BJ (cell line): ENCODE measurements at places on chromosomes 12 and 14. TPM values are rescaled to one million over a fixed set of nuclear protein-coding genes. Genes with fewer than 3 reads are reported as not detected.

- no peak for DNase-seq
Measured at GRCh38 chr12:32027684-32028365, 68.6 kb downstream of the RESF1 start.

GRCh38 chr14:50452979-50453705 lies 56.5 kb upstream of the CDKL1 start:
- peak; percentile 16 for DNase-seq

GRCh38 chr12:46549527-46550265 lies 177.1 kb upstream of the SLC38A2 start:
- DNase-seq, result no peak

- DNase-seq, result no peak
Measured at GRCh38 chr12:64894827-64895475, 70.5 kb downstream of the TBC1D30 start.

DNA sequence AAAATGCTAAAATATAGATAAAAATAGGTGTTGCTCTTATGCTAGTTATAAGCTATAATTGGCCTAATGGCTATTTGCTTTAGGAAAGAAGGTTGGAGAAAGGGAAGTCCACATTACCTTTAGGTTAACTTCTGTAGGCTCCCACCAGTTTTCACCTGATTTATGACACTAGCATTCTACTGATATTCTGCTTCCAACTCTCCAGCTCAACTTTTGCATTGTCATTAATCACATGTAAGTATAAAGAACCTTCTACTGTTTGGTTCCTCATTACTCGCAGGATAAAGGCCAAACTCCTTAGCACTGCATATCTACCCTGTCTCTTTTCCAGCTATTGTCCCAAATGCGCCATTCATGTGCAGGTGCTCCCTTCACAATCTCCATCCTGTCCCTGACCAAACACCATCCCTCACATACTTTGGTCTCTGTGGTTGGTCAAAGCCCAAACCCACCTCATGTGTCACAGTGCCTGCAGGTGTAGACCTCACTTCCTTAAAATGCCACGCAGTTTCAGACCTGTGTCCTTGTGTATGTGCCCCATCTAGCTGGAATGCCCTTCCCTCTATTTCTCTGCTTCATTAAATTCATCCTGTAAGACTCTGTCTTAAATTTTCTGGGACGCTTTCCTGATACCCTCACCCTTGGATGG lies 3.3 kb downstream of the DDHD1 start:
- DNase-seq, result no peak

DNA sequence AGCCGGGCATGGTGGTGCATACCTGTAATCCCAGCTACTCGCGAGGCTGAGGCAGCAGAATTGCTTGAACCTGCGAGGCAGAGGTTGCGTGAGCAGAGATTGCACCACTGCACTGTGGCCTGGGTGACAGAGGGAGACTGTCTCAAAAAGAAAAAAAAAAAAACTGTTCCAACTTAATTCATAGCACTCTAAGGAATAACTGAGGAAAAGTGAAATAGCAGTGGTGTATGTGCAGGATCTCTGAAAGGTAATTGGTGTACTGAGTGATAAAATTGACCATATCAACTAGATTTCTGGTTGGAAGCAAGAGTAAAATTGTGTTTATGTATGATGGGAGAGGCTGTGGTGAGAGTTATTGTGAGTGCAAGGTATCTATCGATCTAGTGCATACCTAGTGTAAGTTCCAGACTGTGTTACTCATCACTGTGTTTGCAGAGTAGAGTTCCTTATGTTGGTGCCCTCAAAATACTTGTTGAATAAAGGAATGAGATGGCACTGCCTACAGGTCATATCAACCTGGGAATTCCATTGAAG lies 6.3 kb downstream of the CAND1 start:
- no peak for DNase-seq

DNA sequence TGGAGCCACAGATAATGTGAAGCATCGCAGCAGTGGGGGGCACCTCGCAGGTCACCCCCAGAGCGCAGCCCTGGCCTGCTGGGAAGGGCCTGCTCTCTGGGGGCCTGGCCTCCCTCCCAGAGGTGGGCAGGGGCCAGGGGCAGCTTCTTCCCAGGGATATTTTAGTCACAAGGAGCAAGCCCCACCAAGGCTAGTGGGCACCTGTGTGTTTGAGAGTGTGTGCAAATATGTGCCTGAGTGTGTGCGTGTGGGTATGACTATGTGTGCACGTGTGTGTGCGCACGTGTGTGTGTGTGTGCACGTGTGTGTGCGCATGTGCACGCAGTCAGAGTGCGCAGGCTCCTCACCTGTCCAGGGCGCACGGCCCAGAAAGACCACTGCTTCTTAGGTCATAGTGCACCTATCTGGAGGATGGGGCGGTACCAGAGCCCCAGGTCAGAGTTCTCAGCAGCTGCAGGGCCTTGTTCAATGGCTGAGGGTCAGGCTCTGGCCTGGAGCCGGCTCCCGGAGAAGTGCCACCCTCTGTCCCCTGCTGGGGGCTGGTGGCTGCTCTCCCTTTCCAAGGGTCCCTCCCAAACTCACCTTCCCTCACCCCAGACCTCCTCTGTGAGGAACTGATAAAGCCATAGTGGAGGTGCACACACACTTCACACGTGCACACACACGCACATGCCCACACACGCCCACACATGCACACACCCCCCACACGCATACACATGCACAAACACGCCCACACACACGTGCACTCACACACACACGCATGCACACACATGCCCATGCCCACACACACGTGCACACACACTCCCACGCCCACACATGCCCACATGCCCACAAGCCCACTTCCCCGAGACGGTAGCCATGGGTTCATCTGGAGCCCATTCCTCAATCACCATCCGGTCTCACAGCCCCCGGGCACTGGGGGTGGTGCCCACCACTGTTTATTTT lies 128.5 kb downstream of the KIF26A start:
- no peak for DNase-seq

DNA sequence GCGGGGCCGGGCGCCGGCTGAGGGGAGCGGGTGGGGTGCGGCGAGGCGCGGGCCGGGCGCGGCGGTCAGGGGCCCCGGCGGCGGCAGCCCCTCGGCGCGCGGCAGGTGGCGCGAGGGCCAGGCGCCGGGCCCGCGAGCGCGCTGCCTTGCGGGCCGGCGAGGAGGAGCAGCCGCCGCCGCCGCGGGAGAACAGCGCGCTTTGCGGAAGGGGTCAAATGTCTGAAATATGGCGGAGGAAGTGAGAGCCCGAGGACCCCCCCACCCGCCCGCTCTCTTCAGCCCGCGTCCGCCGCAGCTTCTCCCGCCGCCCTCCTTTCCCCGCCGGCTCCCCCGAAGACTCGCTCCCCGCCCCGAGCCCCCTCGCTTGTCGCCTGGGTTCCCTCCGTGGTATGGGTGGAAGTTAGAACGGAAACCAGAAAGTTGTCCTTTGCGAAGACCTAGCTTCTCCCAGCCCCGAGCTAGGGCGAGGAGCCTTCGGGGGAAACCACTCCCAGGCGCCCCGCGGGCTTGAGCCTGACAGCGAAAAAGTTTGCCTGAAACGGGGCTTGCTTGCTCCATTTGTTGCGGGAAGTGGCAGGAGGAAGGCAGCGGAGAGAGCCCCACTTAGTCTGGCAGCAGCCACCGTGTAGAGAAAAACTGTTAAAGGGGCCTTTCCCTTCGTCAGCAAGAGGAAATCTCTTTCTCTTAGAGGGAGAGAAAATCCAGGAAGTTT lies 551 bp downstream of the RAP1B start:
- no peak for DNase-seq

- peak; percentile 73 for DNase-seq
Measured at GRCh38 chr12:57280211-57281062, 29.4 kb upstream of the STAC3 start.

- DNase-seq, result no peak
Measured at GRCh38 chr12:109618082-109618481, 44.5 kb downstream of the MVK start.

DNA sequence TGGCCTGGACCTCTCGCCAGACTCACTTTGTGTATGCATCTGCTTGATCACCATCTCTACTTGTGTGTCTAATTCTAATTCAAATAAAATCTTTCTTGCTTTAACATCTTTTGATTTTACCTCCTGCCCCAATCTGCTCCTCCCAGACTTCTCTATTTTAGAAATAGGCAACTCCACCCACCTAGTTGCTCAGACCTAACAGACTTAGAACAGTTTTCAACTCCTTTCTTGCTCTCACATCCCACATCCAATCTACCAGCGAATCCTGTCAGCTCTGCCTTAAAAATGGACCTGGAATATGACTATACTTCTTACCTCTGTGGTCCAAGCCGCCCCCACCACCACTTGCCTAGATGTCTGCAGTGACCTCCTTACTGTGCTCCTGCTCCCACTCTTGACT lies 18.7 kb downstream of the NRXN3 start:
- DNase-seq, result no peak

- DNase-seq, result no peak
Measured at GRCh38 chr12:42332301-42333285, 6.6 kb downstream of the PPHLN1 start.

DNA sequence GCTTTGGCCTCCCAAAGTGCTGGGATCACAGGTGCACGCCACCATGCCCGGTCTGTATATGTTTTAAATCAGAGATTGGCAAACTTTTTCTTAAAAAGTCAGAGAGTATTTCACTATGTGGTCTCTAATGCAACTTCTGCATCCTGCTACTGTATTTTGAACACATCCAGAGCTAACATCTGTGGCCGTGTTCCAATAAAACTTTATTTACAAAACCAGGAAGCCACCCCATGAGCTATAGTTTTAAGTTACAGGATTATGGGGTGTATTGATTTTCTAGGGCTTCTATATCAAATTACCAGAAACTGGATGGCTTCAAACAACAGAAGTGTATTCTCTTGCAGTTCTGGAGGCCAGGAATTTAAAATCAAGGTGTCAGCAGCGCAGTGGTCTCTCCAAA lies 5.3 kb upstream of the RBM19 start:
- DNase-seq, result no peak

DNA sequence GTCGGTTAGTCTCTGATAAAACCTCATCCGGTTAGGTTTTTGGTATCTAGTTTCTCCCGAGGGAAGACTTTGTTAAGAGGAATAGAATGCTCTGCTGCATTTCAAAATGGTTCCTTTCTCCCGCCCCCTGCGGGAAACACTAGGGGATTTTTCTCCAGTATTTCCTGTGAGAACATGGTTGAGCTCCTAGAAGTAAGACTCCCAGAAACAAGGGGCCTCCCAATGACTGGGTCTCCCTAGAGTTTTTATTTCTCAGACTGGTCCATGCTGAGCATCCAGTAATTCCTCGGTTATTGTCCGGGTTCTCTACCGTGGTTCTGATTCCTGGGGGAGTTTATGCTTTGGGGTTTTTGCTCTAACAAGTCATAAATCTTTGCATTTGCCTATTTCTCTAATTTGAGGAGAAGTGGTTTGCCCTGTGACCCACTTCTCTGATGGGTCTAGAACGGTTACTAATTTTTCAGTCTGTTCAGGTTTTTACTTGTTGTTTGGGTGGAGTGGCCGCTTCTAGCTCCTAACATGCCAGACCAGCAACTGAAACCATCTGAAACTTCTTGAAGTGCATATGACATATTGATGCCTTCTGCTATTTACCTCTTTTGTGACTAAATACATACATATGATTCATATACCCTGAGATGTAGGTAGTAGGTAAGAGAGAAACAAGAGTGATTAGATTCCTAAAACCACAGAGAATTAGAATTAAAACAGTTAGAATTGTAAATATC lies 25.1 kb downstream of the TESPA1 start:
- no peak for DNase-seq

- DNase-seq, result peak; percentile 92
Measured at GRCh38 chr12:106084014-106084671, 54.6 kb downstream of the NUAK1 start.

GRCh38 chr14:103132381-103133209 lies 9.3 kb downstream of the TNFAIP2 start:
- DNase-seq, result no peak

DNA sequence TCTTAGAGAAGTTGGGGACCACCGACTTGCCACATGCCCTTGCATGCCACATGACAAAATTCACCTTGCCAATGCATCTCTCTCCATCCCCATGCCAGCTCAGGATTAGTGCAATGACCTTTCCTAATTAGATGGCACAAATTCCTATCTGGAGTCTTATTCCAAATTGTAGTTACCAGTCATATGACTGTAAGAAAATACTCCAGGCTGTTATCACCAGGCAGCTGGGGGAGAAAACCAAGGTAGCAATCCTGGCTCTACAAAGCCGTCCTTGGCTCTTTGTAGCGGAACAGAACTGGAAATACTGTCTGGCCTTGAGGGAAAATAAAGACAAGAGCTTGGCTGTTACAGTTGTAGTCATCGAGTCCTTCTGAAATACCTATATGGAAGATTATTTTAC lies 208.5 kb upstream of the DIO2 start:
- DNase-seq, result no peak

DNA sequence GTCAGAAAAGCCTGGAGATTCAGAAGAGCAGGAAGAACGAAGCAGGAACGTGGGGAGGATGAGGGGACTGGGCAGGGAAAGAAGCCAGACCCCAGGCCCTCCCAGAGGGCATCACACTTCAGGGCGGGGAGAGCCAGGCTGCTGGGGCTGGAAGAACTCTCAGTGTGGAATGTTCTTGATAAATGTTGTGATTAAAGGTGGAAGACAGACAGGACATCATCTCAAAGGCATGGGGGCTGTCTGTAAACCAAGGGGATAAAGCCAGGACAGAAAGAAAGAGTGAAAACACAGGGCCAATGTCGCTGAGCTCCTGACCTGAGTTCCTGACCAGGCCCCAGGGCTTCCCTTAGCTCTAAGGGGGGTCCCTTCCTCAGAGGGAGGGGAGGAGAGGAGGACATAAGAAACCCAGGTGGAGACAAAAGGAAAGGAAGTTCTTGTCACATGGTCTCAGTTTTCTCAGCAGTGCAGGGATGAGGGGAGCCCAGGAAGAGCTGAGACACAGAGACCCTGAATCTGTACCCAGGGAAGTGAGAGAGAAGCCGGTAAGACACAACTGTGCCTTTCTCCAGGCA lies 56.3 kb downstream of the SETD3 start:
- no peak for DNase-seq

GRCh38 chr12:93569656-93570551 lies 2.6 kb upstream of the SOCS2 start:
- no peak for DNase-seq

GRCh38 chr12:13504074-13504473 lies 307.5 kb downstream of the EMP1 start:
- no peak for DNase-seq

DNA sequence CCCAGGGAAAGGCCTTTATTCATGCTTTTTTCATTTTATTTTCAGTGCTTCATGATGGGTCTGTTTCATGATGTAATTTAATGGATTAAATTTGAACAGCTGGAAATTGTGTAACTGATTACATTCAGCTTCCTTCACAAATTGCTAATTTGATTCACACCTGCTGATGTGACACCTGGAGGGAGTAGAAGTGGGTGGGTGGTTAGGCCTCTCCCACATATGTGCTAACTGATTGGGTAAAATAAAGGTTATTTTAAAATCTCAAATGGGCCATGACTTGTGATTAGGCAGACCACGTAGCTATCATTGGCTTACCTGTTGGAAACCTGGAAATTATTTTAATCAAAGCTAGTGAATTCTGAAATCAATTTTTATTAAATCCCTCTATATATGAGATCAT lies 142.1 kb downstream of the GXYLT1 start:
- DNase-seq, result no peak

- DNase-seq, result no peak
Measured at GRCh38 chr14:69505338-69506240, 21.1 kb downstream of the PLEKHD1 start.

GRCh38 chr14:75232597-75232996 lies 46.0 kb upstream of the FOS start:
- DNase-seq, result no peak

FGF23 gene
- polyA plus RNA-seq, result not detected in 2 replicates

IQSEC3 gene
- not detected in 2 replicates for polyA plus RNA-seq

KRT73 gene
- polyA plus RNA-seq, result not detected in 2 replicates

CEP170B gene
- 5.4 and 8.0 TPM in 2 replicates for polyA plus RNA-seq
